Stimulated activated CD4-positive, alpha-beta T cell treated with anti-CD3 and anti-CD28 coated beads, Interleukin-4, amount 100 ng/mL, for 4 hours (primary cell): ENCODE measurements at places on chromosomes 16 and 17.

DNA sequence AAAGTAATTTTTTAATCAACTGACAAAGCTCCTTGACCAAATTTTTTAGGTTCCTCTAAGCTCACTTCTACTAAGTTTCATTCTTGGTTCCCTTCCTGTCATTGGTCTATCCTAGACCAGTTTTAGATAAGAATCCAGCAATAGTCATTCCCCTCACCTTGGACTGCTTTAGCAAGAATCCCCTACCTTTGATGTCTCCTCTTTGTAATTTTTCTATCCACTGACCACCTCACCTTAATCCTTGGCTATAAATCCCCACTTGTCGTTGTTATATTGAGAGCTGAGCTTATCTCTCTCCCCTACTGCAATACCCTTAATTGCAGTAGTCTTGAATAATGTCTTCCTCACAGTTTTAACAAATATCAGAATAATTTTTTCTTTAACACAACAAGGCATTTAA, 107.2 kb downstream of the USP32 start:
- DNase-seq, result no peak

GRCh38 chr16:50021544-50021943, 3.5 kb upstream of the CNEP1R1 start:
- no peak for DNase-seq

DNA sequence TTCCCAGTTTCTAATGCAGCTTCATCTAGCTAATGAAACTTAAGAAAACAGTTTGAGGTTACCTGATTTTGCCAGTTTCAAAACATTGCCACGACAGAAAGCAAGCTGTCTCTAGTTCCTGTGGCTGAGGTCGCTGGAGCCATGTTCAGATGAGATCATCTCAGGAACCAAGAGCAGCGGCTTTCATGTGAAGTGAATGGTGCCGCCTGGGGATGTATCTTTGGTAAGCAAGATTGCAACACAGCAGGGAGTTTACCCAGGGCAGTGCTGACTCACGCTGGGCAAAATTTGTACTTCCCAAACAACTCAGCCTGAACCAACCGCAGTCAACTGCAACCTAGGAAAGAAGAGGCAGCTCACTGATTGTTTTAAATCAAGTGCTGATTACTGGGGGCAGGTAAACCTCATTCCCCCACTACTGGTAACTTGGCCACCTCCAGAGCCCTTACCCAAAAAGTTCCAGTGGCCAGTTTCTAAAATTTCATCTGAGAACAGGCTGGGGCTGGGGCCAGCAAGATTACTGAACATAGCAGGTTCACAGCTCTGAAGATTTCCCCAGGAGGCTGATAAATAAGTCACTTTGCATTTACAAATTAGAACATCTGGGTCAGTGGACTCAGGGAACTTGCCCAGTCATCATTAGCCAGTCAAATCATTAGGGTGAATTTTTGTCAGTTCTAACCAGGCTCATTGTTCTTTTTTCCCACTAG, at the start of gene RFFL:
Gene RFFL (minus strand): TSS at position 194 of the 710 bp plus-strand sequence. CDS start 37,154 bp downstream, outside the sequence.
- DNase-seq, result peak; percentile 69

- no peak for DNase-seq
Measured at GRCh38 chr17:65018610-65019316, 37.8 kb downstream of the GNA13 start.

DNA sequence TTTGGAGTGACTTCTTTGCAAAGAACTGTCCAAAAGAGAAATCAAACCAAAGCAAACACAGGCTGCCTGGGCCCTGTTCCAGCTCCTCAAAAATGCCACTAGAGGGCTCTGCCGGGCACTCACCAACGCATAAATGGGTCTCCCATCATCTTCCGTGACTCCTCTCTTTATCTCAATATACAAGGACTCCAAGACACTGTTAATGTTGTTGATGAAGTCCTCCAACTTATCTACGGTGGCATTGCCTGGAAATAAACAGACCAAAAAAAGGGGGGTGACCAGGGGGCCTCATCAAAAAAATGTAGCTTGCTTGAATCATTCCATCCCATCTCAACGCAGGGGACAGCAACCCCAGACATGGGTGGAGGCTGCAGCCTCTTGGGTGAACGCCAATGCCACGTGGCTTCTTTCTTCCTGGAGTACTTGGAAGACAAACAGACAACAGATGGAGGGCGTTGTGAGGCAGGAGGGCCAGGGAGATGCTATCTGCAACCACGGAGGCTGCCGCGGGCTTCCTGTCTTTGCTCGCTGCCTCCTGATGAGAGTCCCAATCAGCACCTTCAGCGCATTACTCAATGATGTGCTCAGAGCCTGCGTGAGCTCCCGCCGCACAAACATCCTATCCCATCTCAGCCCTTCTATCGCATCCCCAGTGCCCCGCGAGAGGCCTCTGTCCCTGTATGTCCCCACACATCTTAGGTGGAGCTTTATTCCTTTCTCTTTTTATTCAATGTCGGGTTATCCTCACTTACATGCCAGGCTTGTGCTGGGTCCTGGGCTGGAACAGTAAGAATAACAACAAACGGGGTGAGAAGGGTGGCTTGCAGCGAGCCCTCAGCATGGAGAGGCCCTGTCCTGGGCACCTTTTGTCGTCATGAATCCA, 32.0 kb downstream of the KDM8 start:
- peak; percentile 79 for DNase-seq

- no peak for DNase-seq
Measured at GRCh38 chr17:44604116-44604761, 47.0 kb downstream of the FZD2 start.

DNA sequence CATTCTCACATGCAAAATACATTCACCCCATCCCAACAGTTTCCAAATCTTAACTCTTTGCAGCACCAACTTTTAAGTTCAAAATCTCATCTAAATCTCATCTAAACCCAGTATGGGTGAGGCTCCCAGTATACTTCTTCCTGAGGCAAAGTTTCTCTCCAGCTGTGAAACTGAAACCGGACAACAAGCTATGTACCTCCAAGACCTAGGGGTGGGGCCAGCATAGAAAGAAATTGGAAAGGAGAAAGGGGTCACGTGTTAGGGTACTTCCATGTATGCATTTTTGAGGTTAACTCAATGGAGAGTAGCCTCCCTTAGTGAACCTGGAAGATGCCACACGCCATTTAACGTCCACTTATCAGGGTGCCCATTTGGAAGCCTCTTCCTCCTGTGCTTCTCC, 23.9 kb upstream of the LRRC75A start:
- DNase-seq, result no peak

DNA sequence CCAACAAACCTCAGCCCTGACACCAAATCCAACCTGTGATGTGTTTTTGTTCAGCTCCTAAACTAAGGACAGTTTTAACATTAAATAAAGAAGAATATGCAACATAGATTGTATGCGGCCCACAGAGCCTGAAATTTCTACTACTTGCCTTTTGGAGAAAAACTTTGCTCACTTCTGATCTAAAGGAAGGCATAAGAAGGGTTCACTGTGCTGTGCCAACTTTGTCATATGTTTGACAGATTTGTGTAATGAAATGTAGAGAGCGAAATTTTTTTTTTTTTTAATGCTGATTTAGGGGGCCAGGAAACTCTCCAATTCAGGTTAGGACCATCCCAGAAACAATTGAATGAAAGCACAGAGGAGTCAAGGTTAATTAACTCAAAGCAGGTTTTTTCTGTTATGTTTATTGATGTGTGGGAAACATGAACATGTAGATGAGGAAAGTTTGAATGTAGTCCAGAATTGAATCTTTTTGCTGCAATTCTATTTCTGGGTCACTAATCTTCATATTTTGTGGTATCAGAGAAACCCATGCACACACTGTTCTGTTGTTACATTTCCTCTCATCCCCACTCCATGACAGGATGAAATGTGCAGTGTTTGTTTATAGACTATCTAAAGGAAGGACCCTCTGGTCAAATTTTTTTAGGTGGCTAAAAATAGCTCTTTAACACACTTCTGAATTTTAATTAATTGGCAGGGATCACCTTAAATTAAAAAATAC, 71.5 kb downstream of the TAOK1 start:
- no peak for DNase-seq

- peak; percentile 34 for DNase-seq
Measured at GRCh38 chr16:8660841-8661301, 13.5 kb upstream of the ABAT start.
